A549 treated with AZD2906 at 1 μM for 4 hours (cell line): ENCODE measurements at places on chromosomes 5 and 9. TPM values are rescaled to one million over a fixed set of nuclear protein-coding genes. Genes with fewer than 3 reads are reported as not detected.

The PCDHB3 gene
- total RNA-seq: 0.02 to 0.03 TPM (median 0.02 TPM) in 3 of 5 replicates, not detected in the others

The CCNO gene
- 4.5 to 8.1 TPM (median 7.5 TPM) in 5 replicates for total RNA-seq

The WASHC1 gene
- 6.9 to 12.3 TPM (median 11.2 TPM) in 5 replicates for total RNA-seq

The FBN2 gene
- total RNA-seq: 12.9 to 19.1 TPM (median 17.6 TPM) in 5 replicates

The CDH12 gene
- total RNA-seq: not detected in 5 replicates

The PCDHAC2 gene
- 3.2 to 5.7 TPM (median 3.6 TPM) in 5 replicates for total RNA-seq

The DNAI1 gene
- total RNA-seq: 0.10 to 0.51 TPM (median 0.18 TPM) in 5 replicates

The CACFD1 gene
- total RNA-seq: 4.2 to 5.3 TPM (median 4.5 TPM) in 5 replicates

The TMEM250 gene
- total RNA-seq: 34.3 to 49.7 TPM (median 46.6 TPM) in 5 replicates

The KLF9 gene
- 3.7 to 5.3 TPM (median 5.1 TPM) in 5 replicates for total RNA-seq

The PCDHA12 gene
- 3.0 to 3.2 TPM (median 3.1 TPM) in 5 replicates for total RNA-seq

The CCL27 gene
- total RNA-seq: 0.14 to 0.33 TPM (median 0.24 TPM) in 4 of 5 replicates, not detected in the other

The ARHGEF28 gene
- total RNA-seq: 10.5 to 12.0 TPM (median 11.4 TPM) in 5 replicates

The SUSD1 gene
- total RNA-seq: 13.2 to 16.4 TPM (median 13.3 TPM) in 5 replicates

The OR1Q1 gene
- total RNA-seq: 0.07 TPM in 1 of 5 replicates, not detected in the others

The PCDHB11 gene
- total RNA-seq: 0.05 to 0.08 TPM (median 0.07 TPM) in 5 replicates

The CCNJL gene
- total RNA-seq: 10.1 to 12.6 TPM (median 11.2 TPM) in 5 replicates

The ZNF462 gene
- total RNA-seq: 3.0 to 3.6 TPM (median 3.6 TPM) in 5 replicates

The EIF4E1B gene
- not detected in 5 replicates for total RNA-seq

The UAP1L1 gene
- total RNA-seq: 8.9 to 14.8 TPM (median 10.9 TPM) in 5 replicates

The STXBP1 gene
- total RNA-seq: 15.7 to 18.8 TPM (median 17.3 TPM) in 5 replicates

The PLAC8L1 gene
- total RNA-seq: 0.14 to 0.30 TPM in 2 of 5 replicates, not detected in the others

The IDNK gene
- 6.2 to 8.1 TPM (median 6.6 TPM) in 5 replicates for total RNA-seq

The CPLANE1 gene
- 3.7 to 4.6 TPM (median 4.1 TPM) in 5 replicates for total RNA-seq

The DMRT3 gene
- 0.03 TPM in 1 of 5 replicates, not detected in the others for total RNA-seq

The HSPA5 gene
- total RNA-seq: 318 to 370 TPM (median 355 TPM) in 5 replicates

The NRARP gene
- total RNA-seq: 2.1 to 4.1 TPM (median 3.6 TPM) in 5 replicates

The TRIM7 gene
- total RNA-seq: 25.9 to 43.9 TPM (median 40.4 TPM) in 5 replicates

The DBH gene
- not detected in 5 replicates for total RNA-seq

The LTC4S gene
- total RNA-seq: 0.28 TPM in 2 of 5 replicates, not detected in the others

The IFNA16 gene
- not detected in 5 replicates for total RNA-seq

The SLC36A2 gene
- total RNA-seq: not detected in 5 replicates

The PPP3R2 gene
- not detected in 5 replicates for total RNA-seq

The GABRA6 gene
- total RNA-seq: not detected in 5 replicates

The FBLL1 gene
- 0.07 to 0.14 TPM (median 0.11 TPM) in 4 of 5 replicates, not detected in the other for total RNA-seq

The ENTPD8 gene
- 0.07 to 0.24 TPM (median 0.19 TPM) in 5 replicates for total RNA-seq

The ACER2 gene
- total RNA-seq: 2.6 to 3.2 TPM (median 2.9 TPM) in 5 replicates

The C5orf52 gene
- not detected in 5 replicates for total RNA-seq

The MEIKIN gene
- total RNA-seq: not detected in 5 replicates

The LCN1 gene
- total RNA-seq: 0.17 to 0.26 TPM (median 0.20 TPM) in 3 of 5 replicates, not detected in the others

The LCN10 gene
- 0.03 to 0.14 TPM in 2 of 5 replicates, not detected in the others for total RNA-seq

The GFI1B gene
- total RNA-seq: 0.07 to 0.11 TPM (median 0.10 TPM) in 4 of 5 replicates, not detected in the other

The IPO11 gene
- total RNA-seq: 14.6 to 15.7 TPM (median 15.3 TPM) in 5 replicates
